Brain pericyte (primary cell): ENCODE measurements at places on chromosomes 6 and 20.

GRCh38 chr6:125245523-125246264 is 56.1 kb downstream of the HDDC2 start:
- no peak for DNase-seq

GRCh38 chr20:56552911-56553629 is 20.0 kb downstream of the FAM209B start:
- DNase-seq, result no peak

DNA sequence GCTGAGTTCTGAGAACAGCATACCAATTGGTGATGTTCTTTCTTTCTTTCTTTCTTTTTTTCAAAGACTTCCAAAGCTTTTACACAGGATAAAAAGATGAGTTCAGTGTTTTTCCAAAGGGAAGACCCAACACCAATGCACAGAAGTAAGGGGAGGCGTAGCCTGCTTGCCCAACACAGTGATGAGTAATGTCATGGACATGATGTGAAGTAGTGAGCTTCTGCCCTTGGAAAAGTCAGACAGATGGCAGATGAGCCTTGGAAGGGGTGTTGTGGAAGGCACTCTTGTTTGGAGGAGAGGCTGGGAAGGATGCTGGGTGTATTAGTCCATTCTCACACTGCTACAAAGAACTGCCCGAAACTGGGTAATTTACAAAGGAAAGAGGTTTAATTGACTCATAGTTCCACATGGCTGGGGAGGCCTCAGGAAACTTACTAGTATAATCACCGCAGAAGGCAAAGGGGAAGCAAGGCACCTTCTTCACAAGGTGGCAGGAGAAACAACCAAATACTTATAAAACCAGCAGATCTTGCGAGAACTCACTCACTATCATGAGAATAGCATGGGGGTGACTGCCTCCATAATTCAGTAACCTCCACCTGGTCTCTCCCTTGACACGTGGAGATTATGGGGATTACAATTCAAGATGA is 12.6 kb downstream of the LRP11 start:
- no peak for DNase-seq

DNA sequence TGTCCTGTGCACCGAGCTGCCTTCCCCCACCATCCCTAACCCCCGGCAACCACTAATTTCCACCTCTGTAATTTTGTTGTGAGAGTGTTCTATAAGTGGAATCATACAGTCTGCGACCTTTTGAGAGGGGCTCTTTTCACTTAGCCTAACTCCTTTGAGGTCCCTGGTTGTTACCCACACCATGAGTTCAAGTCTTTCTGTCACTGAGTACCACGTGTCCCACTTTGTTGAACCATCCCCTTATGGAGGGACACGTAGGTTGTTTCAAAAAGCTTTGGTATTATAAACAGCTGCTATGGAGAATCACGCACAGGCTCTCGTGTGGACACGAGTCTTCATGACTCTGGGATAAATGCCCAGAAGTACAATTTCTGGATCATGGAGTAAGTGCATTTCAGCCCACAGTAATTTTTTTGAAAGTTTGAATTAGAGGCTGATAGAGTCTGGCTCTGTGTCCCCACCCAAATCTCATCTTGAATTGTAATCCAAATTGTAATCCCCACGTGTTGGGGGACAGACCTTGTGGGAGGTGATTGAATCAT is 9.5 kb downstream of the FAM209B start:
- no peak for DNase-seq

DNA sequence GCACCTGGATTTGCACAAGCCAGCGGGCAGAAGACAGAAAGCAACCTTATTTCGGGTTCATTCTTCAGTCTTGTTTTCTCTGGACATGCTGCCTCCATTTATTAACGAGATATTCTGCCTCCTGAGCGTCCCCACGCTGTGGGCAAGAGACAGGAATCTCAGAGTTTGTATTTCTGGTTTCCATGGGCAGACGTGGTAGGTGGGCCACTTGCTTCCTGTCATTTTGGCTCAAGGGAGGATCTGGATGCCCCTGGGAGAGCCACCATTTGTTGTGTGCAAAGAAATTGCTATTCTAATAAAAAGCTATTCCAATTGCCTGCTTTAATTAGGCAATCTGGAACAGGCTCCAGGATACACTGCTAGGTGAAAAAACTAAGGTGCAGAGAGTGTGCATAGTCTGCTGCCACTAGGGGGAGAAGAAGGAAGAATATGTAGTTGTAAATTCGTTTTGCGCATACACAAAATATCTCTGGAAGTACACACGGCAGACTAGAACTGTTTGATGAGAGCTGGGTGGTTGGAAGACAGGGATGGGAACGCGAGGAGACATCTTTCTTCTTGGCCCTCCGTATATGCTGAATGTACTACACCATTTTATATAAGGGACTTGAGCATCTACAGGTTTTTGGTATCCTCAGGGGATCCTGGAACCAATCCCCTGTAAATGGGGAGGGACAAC is 30.1 kb upstream of the SLC16A10 start:
- no peak for DNase-seq
